Stimulated activated CD8-positive, alpha-beta memory T cell treated with anti-CD3 and anti-CD28 coated beads, Interleukin-4, amount 100 ng/mL, for 4 hours (primary cell): ENCODE measurements at places on chromosomes 7 and 10.
A peak's percentile ranks its signal among the peaks of the same experiment; 100 is the strongest.

DNA sequence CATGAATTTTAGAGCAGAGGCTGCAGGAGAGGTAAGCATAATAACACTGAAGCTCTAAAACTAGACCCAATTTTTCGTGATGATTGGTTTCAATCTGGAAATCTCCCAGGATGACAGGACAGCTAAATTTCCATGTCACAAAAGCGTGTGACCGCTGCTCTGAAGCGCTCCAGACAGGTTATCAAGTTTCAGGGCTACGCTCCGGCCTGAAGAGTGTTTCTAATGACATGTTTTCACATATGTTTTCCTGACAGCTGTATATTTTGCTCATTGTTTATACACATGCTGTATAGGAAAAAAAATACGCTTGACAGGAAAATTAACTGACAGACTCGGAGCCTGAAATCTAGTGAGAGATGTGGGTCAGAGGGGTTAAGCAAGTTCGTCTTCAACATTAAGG lies 219.8 kb upstream of the BMPER start:
- no peak for DNase-seq

GRCh38 chr10:14089556-14090292 lies 241.0 kb downstream of the FRMD4A start:
- no peak for DNase-seq

DNA sequence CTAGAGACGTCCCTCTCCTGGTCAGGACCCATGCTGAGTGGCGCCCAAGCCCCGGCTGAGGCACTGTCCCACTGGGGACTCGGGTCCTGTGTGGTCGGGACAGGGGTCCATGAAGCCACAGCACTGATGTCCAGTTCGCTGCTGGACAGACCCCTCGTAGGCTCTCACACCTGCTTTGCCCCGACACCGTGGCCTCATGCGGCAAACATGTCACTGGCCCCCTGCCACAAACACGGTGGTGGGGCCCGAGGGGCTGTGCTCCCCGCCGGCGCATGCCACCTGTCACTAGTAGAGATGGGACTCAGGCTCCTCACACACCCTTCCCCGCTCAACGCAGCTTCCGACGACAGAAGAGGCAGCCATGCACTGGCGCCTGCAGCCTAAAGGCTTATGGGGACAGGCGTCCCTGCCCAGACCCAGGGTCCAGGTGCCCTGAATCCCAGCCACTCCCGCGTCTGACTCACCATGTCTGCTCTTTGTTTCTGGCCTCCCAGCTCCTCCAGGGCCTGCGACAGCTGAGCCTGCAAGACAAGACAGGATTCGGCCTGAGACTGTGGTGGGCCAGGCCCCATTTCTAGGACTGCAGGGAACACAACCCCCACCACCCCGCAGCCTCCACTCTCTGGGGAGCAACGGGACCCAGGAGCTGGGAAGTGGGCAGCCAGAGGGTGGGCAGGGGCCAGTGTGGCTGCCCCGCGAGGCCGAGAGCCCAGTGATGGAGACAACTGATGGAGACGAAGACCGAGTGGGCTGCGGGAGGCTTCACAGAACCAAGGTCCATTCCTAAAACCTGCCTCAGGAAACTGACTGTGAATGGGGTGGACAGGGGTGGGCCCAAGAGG lies 230.9 kb downstream of the MAD1L1 start:
- no peak for DNase-seq

- DNase-seq, result no peak
These were observed 185.2 kb downstream of the CACNB2 start for GRCh38 chr10:18325410-18325809.

DNA sequence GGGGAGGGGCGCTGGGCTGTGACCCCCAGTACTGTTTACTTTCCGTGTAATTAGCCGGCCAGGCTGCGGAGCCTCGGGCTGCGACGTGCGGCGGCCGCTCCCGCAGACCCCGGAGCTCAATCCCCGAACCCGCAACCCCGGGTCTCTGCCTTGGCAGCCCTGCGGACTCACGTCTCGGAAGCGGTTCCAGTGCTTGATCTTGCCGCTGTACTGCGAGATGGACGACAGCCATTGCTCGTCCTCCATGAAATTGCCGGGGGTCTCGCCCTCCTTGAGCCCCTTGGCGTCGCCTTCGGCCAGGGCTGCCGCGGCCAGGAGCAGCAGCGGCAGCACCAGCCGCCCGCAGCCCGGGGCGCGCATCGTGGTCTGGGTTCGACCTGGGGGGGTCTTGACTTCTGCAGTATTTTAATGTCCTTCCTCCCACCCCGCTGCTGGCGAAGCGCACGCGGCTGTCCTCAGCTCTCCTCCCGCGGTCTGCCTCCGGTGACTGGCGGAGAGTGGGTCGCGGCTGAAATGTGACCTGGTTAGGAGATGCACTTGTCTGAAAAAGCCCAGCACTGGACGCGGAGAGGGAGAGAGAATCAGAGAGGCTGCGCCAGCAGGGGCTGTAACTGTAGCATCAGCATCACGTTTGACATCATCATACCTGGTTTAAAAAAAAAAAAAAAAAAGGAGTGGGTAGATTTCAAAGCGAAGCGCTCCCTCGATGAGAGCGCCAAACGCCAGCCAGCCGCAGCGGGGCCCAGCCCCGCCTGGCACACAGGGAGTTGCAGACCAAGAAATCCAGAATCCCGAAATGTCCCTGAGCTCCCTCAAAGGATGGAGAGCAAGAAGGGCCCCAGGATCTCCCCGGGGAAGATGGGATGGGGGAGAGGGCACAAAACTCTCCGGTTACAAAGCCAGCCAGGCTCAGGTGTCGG lies at the start of gene SPOCK2:
Gene SPOCK2, minus strand, starts transcription at position 583 of the 920 bp plus-strand sequence. Its CDS starts 223 bp downstream, at position 360.
- peak; percentile 38 for DNase-seq

GRCh38 chr7:106476751-106477150 lies 184.2 kb downstream of the CCDC71L start:
- DNase-seq, result no peak
